ENCODE measurements at places on chromosomes 11 and 22.

- DNase-seq, result no peak
Measured at GRCh38 chr11:32331098-32331497, 104.2 kb downstream of the WT1 start.

DNA sequence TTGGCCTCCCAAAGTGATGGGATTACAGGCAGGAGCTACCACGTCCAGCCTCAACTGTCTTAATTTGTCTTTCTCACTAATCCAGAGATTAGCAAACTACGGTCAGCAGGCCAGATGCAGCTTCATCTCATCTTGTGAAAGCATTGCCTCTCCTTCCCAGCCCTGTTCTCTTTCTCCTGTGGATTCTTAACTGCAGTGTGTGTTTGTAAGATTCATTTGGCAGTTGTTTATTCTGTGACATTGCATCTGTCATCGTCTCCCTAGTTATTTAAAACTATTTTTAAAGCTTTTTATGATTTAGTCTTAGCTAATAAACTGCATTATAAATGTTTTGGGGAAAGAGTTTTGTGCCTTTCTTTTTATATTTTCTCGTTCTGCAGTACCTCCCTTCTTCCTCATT lies 29.2 kb downstream of the RNF169 start:
- DNase-seq, result no peak

DNA sequence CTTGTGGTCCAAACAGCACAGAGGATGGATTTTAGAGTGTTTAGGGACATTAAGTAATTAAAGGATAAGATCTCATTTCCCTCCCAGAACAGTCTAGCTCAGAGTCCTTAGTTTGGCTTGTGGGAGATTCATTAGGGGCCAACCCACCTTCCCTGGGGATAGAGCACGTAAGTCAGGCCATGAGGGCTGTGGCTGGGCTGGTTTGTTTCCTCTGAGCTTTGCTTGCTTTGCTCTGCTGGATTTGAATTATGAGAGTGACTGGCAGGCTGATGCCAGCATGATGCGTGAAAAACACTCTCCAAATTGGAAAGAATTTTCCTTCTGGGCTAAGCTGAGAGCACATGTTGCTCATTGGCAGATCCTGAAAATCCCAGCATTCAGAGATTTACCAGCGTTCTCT lies 84.7 kb upstream of the HEPHL1 start:
- no peak for DNase-seq

- DNase-seq, result no peak
Measured at GRCh38 chr22:30469165-30469564, 2.7 kb downstream of the SEC14L3 start.

GRCh38 chr11:70352100-70352499 lies 46.2 kb upstream of the CTTN start:
- DNase-seq, result no peak

GRCh38 chr22:23408321-23408720 lies 171.8 kb downstream of the IGLL1 start:
- no peak for DNase-seq

DNA sequence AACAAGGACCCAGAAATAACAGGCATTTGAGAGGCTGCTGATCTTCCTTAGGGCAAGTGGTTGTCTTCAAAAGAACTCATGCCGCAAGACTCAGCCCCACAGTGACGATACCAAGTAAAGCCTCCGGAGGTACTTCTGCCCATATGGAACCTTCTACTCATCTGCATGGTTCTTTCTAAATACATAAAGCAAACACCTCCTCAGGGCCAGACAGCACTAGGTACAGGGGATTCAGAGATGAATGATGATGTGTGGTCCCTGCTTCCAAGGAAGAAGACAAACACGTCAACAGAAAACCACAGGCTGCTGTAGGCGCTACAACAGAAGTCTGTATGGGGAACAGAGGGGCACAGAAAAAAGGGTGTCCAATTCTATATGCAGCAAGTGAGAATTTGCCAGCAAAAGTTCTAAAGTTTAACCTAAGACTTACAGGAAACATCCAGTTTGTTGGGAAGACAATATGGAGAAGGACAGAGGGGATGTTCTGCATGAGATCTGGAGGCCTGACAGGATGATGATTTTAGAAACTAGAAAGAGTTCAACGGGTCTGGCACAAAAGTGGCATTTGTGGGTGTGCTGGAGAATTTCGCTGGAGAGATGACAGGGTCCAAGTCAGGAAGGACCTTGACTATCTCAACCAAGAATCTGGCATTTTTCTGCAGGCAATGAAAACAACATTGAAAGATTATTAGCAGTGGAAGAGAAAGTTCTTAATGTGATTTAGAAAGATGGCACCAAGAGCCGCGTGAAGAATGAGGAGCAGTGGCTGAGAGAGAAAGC lies 23.7 kb downstream of the JAML start:
- no peak for DNase-seq

- no peak for DNase-seq
Measured at GRCh38 chr11:119937412-119937811, 200.5 kb downstream of the TRIM29 start.

DNA sequence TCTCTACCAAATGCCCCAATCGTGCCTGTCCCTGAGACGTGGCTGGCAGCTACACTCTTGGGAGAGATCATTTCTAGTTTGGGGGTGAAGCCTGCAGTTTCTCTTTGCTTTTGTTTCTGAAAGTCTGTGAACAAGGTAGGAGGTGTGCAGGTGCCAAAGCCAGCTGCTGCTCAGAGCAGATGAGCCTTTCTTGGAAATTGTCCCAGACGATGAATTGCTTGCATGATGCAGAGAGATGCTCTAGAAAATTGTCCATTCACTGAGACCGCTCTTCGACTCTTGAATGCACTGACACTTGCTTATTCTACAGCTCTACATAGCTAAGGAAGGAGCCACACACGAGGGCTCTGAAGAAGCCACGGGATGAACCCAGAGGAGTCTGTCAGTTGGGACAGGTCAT lies 225.6 kb upstream of the E2F8 start:
- no peak for DNase-seq

DNA sequence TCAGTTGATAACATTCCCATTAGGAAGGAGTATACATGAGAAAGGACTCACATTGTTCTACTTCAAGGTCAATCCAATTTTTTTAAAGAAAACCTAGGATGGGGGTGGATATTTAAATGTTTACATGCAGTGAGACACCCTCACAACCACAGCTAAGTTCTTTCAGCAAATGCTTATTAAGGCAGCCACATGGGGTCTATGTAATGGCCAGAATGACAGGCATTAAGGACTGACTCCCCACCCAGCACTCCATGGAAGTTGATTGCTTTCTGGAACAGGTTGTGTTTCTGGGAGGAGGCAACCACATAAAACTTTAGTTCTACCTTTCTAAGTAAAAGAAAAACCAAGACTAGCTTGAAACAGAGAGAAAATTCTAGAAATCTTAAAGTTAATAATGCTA lies 662.0 kb upstream of the CCDC90B start:
- DNase-seq, result no peak

- no peak for DNase-seq
Measured at GRCh38 chr11:6736495-6737121, 35.2 kb downstream of the OR2AG2 start.

DNA sequence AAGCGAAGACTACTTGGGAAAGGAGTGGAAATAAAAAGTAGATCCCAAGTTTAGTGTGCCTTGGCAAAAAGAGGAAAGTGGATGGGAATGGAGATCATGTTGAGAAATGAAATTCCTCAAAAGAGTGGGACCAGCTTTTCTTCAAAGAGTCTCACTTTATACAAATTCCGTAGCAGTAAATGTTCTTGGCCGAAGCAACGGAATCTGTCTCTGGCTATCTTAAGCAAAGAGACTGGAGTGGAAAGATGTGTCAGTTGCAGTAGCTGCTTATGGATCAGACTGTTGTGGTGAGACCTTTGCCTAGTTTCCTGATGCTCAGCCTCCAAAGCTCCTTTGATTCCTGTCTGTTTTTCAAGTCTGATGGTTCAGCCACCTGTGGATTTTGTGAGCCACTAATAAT lies 73.6 kb downstream of the CSTPP1 start:
- DNase-seq, result no peak

- DNase-seq, result no peak
Measured at GRCh38 chr11:91243630-91244029, 981.0 kb upstream of the FAT3 start.

GRCh38 chr11:97739932-97740800 lies 1280.6 kb upstream of the CNTN5 start:
- no peak for DNase-seq

DNA sequence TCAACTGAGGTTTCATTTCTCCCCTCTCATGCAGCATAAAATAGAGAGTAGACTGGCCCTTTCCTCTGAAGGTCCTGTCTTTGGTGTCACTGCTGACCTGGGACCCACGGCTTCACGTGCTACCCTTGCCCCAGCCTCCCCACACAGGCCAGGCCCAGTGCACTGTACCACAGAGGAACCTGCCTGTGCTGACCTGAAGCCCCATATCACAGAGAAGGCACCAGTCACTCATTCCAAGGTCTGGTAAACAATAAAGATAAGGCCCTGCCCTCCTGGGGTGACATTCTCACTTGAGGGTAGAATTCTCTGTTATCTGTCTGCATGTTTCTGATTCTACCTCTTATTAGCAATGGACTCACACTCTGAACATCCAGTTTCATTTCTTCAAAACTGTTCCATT lies 51.3 kb downstream of the RPL27A start:
- DNase-seq, result no peak

DNA sequence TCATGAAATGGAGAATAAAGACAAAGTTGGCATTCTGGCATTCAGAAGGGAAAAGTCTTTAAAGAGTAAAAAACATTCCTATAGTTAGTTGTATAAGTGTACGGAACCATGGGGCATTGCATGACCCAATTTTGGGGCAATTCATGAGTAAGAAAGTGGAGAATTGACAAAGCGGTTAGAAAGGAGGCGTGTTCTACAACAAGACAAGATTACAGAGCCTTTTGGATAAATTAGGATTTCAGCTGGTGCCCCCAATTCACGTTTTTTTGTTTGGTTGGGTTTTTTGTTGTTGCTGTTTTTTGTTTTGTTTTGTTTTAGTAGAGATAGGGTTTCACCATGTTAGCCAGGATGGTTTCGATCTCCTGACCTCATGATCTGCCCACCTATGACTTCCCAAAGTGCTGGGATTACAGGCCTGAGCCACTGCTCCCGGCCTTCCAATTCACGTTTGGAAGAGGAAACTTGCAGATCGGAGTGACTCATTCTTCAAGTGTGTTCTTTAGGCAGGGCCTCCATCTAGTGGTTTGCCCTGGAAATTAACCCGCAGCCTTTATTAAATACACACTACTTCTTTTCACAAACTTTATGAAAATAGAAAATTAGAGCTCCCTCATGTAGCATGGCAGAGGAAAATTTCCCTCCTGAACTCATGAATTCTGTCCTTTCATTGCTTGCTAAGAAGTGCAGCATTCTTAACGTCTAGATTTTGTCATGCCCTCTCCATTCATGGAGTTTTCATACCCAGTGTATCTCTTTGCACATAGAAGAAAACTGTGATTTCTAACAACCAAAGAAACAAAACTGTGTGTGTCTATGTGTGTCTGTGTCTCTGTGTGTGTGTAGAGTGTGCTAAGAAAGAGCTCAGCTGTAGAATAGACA lies 118.1 kb downstream of the BBOX1 start:
- peak; percentile 88 for DNase-seq

- DNase-seq, result no peak
Measured at GRCh38 chr22:46286006-46286405, 10.7 kb upstream of the GTSE1 start.

- DNase-seq, result no peak
Measured at GRCh38 chr11:109677876-109678275, 255.9 kb downstream of the C11orf87 start.

DNA sequence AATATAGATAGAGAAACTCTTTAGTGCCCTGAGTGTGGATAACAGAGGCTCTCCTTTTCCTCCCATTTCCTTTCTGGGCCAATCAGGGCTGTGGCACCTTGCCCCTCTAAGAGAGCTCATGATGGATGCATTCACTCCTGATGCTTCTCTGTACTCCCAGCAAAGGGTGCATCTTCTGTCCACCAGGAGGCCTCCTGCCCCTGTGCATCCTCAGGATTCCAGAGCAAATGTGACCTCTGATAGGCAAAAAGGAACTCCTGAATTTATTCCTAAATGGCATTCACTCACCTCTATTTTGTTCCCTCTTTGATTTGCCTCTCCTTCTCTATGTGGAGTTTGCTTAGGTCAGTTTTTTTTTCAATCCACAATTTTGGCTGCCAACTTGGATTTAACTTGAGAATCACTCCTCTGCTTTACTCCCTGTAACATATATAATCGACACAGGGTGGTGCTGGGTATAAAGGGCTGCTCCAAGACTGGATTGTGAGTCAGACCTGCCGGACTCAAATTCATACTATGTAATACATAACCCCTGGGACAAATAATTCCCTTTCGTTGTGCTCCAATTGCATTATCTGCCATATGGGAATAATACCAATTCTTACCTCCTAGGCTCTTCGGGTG lies 1.1 kb upstream of the MRGPRX4 start:
- DNase-seq, result peak; percentile 53

- no peak for DNase-seq
Measured at GRCh38 chr11:114073828-114074381, 14.4 kb downstream of the ZBTB16 start.

- peak; percentile 91 for DNase-seq
Measured at GRCh38 chr11:116853461-116854073, 16.1 kb upstream of the APOA1 start.

GRCh38 chr11:72831521-72832300 lies 17.5 kb downstream of the ATG16L2 start:
- DNase-seq, result peak; percentile 74

DNA sequence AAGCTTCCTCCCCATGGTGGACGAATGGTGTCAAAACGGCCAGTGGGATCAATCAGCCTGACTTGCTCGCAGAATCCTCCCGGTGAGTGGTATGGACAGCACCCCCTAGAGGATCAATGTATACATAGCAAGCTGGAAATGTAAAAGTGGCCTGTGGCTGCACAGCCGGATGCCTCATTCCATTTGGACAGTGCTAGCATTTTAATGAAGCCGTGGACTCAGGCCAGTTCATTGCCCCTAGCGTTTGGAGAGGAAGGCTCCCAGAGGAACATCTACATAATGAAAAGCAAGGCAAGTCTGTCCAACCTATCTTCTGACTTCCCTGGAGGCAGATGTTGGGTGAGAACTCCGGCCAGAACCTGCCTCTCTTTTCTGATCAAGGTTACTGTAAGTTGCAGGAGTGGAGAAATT lies 942.3 kb downstream of the NTM start:
- peak; percentile 42 for DNase-seq

Data from RKO (cell line).